Inflammatory macrophage treated with lipopolysaccharide for 4 hours (primary cell): ENCODE measurements at places on chromosomes 4 and X.

DNA sequence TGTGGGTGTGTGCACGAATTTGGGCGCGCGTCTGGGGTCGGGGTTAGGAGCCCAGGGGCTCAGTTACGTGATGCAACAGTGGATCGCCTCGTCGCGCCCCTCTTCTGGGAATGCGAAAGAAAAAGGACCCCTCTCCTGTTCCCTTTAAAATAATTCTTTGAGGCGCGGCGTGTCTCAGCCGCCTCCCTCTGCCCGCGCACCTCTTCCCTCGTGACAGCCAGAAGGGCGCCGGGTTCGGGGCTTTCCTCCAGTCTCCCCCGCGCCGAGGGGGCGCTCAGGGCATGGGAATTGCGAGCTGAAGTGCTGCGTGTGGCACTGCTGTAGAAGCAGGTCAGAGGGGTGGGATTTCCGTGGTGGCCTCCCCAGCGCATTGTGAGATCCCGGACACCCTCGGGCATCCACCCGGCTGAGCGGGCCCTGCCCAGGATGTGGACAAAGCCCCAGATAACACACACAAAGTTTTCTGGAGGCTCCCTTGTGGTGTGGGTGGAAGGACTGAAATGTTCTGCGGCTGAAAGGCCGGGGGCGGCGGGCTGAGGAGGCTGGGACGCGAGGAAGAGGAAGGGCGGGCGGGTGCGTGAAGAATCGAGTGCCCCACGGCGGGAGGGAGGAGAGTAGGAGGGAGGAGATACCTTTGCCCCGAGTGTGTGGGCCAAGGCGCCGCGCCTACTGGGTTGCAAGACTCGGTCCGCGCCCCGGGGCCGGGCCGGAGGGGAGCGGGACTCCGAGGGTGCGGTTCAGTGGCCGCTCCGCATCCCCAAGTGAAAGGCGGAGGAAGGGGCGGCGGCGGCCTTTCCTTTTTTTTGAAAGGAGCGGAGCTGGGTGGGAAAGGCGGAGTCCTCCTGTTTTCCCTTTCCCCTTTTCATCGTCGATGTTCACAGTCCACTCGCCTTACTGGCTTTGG lies 752 bp downstream of the SEPTIN11 start:
- DNase-seq, result peak; percentile 66

- no peak for DNase-seq
Observed at GRCh38 chr4:24169956-24170355, 280.1 kb upstream of the PPARGC1A start.

DNA sequence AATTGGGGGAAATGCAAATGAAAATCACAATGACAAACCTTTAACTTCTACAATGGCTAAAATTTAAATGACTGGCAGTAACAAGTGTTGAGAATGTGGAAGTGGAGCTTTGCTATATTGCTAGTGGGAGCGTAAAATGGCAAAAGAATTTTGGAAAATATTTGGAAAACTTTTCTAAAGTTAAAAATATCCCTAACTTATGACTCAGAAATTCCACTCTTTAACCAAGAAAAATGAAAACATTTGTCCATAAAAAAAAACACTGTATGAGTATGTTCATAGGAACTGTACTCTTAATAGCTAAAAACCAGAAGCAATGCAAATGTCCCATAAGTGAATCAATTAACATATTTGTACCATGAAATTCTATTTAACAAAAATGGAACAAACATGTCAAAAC lies 3.6 kb downstream of the TBCK start:
- DNase-seq, result no peak

- DNase-seq, result no peak
Observed at GRCh38 chr4:148854203-148854602, 412.0 kb upstream of the NR3C2 start.

GRCh38 chrX:68631336-68631735 lies 16.1 kb upstream of the STARD8 start:
- no peak for DNase-seq

GRCh38 chr4:15500701-15501100 lies 31.0 kb downstream of the CC2D2A start:
- DNase-seq, result no peak

DNA sequence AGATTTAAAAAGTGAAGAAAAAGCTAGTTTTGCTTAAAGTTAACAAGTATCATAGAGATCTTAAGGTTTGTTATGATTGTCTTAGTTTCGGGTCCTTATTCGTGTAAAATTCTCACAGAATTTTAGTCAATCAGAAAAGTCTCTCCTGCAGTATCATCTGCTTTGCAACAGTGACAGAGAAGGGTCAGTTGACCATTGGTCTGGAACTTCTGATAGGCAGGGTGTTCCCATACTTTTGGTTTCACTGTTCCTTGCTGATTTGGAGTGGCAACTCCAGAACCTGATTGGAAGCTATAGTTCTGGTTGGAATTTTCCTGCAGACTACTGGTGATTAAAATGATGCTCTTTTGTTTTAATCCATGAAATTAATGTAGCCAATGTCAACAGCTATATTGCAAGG lies 1.8 kb downstream of the IL15 start:
- DNase-seq, result peak; percentile 75

GRCh38 chr4:81723927-81724587 lies 252.3 kb upstream of the RASGEF1B start:
- peak; percentile 66 for DNase-seq

DNA sequence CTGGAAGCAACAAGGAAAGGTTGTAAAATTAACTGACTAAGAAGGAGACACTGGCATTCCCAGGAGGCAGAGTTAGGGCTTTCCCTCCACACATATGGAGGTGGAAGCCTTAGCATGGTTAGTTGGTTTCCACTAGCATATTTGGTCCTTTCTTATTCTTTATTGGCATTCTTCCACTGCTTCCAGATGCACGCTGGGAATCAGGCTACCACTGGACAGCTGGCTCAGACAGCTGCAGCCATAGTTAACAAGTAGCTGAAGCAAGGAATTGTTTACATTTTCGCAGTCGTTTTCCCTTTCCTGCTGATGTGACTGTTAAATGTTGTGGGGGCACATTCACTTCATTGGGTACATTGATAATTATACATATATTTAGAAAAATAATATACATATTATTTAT lies 169.2 kb downstream of the GRIA2 start:
- no peak for DNase-seq

GRCh38 chrX:32421266-32421665 lies 790.1 kb downstream of the DMD start:
- no peak for DNase-seq

GRCh38 chr4:158169506-158169905 lies 3.3 kb downstream of the GASK1B start:
- DNase-seq, result no peak
